Stimulated activated CD4-positive, alpha-beta T cell treated with anti-CD3 and anti-CD28 coated beads, TNF-alpha, amount 100 ng/mL, for 24 hours (primary cell): ENCODE measurements at places on chromosomes 11 and 22.
A peak's percentile ranks its signal among the peaks of the same experiment; 100 is the strongest.

DNA sequence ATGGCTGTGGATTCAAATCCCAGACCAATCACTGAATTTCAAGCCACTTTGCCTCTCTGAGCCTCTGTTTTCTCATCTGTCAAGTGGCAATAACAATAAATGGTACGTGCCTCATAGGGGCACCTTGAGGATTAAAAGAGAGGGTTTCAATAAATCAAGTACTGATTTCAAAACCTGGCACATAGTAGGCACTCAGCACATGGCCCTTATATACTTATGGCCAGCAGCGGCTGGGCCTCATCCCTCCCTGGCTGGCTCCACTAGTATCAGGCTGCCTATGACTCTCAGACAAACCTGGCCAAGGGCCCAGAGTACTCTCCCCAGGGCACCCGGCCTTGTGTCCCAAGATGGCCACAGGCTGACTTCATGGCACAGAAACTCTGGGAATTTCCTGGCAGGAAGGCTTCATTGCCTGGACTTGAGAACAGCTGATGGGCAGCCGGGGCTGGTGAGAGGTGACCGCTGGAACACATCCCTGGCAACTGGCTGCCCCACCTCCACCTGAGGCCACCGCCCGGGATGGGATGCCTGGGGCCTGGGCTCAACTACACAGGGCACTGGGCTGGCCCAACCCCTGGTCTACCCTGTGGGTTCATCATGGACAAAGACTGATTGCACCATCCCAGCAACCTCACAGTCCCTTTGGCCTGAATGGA, 3.4 kb downstream of the FADS3 start:
- DNase-seq = no peak

- no peak for DNase-seq
Measured at GRCh38 chr11:5339771-5340322, 3.5 kb downstream of the OR51B5 start.

- DNase-seq = peak; percentile 12
Measured at GRCh38 chr11:12914400-12914912, 94.7 kb upstream of the RASSF10 start.

GRCh38 chr11:23313001-23313400, 452.7 kb upstream of the CCDC179 start:
- no peak for DNase-seq

DNA sequence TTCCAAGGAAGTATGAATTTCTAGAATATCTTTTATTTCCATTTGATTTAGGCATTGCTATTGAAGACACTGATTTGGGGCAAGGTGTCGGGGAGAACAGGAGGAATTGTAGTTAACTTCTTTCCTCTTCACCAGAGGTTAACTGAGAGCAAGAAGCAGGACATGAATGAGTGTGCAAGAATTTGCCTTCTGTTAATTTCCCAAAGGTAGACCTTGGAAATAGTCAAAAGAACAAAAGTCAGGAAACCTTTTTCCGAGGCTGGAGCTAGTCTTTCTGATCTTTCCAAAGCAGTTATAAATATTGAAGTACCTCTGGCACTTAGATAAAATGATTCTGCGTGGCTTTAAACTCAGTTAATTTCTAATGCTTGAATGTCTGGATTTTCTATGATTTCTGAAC, 66.9 kb downstream of the MTMR3 start:
- DNase-seq = no peak

DNA sequence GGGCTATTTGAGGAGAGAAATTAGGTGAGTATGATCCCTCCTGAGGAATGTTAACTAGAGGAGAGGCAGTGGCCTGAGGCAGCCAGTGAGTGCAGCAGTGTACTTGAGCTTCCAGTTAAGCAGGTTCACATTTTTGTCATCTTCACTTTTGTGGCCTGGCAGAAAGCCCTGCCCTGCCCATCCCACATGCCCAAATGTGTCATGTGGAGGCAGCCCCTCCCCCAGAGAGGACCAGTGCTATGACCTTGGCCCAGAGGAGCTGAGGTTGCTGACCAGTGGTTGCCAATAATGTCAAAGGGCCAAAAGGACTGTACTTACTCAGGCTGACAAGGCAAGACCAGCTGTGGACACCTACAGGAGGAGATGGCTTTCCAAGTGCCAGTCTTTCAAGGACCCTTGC, 17.6 kb upstream of the GRK2 start:
- no peak for DNase-seq

- no peak for DNase-seq
Measured at GRCh38 chr11:9972989-9973388, 309.1 kb downstream of the SWAP70 start.

DNA sequence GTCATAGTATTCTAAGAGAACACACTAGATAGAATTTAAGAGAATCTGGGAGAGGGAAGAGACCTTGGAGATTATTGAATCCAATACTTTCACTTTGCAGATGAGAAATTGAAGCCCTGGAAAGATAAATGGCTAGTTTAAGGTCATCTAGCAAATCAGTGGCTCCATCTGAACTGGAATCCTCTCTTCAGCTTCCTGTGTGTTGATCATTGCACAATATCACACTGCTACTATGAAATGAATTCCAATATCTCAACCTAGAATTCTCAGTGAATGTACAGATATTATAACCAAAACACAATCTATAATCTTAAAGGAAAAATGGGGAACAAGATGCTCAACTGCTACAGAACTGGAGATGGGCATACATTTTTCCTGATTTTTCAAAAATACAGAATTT, 44.1 kb downstream of the DCUN1D5 start:
- no peak for DNase-seq

DNA sequence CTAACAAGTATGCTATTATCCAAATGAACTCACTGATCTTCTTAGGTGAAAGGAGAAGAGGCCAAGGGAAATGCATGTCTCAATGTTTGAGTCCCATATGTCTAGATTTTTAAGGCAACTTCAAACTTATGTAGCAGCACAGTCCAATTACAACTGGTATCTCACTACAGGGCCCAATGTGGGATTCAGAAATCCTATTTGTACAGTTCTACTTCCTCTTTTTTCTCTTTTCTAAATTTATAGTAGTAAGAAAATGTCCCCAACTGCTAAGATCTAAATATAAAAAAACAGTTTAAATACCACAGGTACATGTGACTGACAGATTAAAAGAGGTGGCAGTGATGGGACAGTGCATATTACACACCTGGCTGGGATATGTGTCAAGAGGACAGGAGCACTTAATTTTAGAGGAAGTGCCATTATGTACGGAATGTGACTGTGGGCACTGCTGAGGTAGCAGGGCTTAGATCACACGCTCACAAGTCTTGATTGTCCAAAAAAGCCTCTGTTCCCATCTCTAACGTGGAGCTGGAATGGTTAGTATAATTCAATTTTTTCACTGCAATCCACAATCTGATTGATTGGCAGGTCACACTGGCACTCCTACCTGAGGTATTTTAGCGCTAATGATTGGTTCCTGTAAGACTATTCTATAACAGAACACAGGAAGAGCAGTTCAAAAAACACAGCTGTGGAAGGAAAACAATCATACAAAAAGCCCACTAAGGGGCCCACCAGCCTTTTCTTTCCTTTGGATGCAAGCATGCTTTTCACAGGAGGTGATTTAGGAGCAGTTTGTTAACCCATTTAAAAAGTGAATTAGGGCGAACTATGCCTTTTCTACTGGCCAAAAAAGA, 34.6 kb downstream of the APOL5 start:
- no peak for DNase-seq

- no peak for DNase-seq
Measured at GRCh38 chr11:95791709-95792033, 1.4 kb downstream of the CEP57 start.

GRCh38 chr11:32039149-32039548, 51.7 kb upstream of the RCN1 start:
- DNase-seq = no peak

- DNase-seq = no peak
Measured at GRCh38 chr11:1559111-1559951, 12.7 kb downstream of the DUSP8 start.

DNA sequence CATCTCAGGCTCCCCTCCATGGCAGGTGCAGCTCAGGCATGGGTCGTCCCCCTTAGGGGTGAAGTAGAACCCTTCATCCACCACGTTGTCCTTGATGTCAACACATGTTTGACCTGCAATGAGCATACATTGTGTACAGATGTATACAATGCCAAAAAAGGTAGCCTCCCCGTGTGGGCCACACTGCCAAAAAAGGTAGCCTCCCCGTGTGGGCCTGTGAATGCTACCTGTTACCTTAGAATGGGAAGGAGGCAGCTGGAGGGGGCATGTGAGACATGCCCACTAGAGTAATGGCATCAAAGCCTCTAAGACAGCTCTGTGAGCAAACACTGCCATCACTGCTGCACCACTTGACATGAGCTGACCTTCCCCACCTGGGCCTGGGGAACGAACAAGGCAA, 73.7 kb downstream of the DGCR2 start:
- DNase-seq = no peak

DNA sequence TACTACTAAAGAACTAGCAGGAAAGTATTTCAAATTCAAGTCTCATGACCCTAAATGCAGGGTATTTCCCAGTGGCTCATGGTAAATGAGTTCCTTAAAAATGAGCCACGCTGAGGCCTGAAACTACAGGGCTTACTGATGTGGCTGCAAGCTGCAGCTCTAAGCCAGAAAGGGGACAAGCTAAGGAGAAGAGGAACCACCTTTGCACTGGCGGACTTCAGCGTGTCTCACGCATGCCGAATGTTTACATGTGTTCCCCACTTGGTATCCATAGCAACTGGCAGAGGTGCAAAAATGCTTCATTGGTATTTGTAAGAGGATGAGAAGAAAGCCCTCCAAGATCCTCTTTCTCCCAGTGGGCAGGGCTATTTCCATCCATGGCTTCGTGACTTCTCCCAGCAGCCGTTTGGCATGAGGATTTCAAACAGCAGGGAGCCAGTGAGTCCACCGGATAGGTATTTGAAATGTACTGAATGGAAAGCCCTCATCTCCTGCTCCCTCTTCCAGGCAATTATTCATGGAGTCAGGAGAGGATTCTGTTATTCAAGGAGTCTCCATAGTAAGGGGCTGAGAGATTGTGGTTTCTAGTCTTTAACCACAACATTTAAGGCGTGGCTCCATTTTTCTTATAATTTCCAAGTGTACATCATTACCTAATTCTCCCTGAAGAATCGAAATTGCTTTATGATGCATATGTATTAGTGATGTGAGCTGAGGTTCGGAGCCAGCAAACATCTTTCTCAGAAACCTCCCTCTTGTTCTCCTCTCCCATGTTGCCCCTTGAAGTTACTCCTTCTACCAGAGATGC, 55.3 kb upstream of the CD44 start:
- DNase-seq = peak; percentile 23

DNA sequence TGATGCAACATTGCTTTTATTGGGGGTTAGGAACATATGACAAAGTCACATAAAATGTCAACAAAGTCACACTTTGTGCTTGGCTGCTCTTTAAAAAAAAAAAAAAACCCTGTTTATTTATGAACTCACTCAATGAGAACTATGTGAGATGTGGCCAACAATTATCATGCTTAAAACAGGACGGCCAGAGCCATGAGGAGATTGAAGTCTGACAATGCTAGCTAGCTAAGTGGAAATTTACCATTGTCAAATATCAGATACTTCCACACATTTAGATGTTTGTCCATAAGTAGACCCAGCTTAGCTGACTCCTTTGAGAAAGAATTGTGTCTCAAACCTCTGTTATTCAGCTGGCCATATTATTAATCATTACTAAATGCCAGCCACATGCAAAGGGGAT, 26.9 kb downstream of the BLID start:
- DNase-seq = no peak

DNA sequence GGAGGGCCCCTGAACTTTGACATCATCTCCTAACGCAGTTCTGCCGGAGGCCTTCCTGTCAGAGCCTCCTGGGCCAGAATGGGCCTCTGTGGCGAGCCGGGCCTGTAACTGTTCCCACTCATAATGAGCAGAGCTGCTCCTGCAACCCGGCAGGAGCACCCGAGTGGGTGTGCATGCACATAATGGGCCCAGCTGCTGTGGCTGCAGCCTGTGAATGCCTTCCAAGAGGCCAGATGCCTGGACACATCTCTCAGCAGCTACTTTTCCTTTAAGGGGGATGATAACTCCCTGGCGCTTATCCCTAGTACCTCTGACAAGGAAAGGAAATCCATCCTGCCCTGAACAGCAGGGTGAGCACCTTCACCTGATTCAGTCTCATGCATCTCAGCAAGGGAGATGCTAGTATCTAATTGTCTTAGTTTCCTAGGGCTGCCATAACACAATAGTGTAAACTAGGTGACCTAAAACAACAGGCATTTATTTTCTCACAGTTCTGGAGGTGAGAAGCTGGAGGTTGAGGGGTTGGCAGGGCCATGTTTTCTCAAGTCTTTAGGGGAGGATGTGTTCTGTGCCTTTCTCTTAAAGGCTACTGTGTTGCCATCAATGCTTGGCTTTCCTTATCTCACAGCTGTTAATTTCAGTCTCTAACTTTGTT, 120.5 kb downstream of the TEAD1 start:
- DNase-seq = no peak

- no peak for DNase-seq
Measured at GRCh38 chr11:113286009-113286408, 28.4 kb upstream of the TTC12 start.

- no peak for DNase-seq
Measured at GRCh38 chr11:78869293-78869692, 294.6 kb upstream of the NARS2 start.

DNA sequence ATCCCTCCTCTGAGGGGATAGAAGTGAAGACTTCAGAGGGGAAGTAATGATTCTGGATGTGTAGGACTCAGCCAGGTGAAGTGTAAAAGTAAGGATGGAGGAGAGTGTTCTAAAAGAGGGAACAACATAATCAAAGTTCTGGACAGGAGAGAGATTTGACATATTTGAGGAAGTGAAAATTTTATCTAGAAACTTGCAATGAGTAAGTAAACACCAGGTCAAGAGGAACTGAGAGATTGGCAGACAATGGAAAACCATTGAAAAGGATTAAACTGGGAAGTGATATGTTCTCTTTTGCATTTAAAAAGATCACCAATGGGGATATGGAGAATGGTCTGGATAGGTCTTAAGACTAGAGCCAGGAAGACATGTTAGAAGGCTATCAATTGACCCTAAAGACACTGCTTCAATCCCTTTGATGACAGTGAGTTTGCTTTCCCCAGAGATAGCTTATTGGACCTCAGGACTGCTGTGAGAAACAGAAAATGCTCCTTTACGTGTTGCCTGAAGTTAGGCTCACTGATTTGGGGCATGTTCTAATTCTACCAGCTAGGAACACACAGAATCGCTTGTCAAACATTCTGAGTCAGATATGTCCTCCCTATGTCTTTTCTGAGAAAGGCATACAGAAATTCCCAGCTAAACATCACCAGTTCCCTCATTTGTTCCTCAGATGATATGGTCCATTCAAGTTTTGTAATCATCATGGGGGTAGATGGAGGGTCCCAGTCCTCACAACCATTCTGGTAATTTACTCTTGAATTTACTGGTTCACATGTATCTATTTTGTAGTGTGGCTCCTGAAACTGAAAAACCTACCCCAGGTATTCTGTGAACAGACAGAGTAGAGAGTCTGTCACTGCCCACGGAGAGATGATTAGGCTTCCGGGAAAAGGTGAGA, 144.9 kb downstream of the MAML2 start:
- DNase-seq = no peak

DNA sequence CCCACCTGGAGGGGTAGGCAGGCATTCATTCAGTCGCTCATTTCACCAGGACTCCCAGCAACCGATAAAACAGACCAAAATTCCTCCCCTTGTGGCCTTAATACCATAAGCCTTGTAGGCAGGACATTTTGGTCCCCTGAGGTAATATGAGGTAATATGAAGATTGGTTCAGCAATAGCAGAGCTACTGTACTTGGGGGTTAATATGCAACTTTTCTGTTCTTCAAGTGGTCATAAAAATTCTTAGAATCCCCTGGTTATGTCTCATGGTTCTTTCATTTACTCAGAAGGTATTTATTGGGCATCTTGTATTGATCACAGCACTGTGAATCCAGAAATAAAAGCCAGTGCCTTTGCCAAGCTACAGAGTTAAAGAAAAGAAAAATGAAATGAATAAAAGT, 29.8 kb downstream of the SHISA8 start:
- DNase-seq = no peak
